ENCODE measurements at places on chromosomes 6 and 20. TPM values are rescaled to one million over a fixed set of nuclear protein-coding genes. Genes with fewer than 3 reads are reported as not detected.

GRCh38 chr20:46031014-46031569, 2.1 kb downstream of the SLC12A5 start:
- no peak overlapping the region for H3K4me3 ChIP-seq
- DNase-seq: no peak
- H3K27ac ChIP-seq: no peak overlapping the region
- H3K36me3 ChIP-seq: no peaks in the 10 kb centered on the region
- peaks cover 55% of the 10 kb centered on the region for H3K27me3 ChIP-seq
- no peaks in the 10 kb centered on the region for H3K4me1 ChIP-seq

DNA sequence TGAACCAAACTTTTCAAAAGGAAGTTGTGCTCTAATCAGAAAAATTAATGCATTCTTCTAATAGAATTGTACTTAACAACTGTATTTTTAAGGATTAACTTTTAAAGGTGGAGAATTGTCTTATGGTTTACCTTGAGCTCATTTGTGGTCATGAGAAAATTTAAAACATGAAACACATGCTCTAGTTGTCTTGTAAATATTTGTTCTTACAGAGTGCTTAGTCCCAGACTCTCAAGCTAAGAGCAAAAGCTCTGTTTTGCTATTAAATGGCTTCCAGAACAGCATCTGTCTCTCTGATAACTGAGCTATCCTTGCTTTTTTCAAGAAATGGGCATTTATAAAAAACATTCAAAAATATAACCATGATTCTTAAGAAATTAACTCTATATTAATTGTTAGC, 512.2 kb upstream of the SYNCRIP start:
- no peaks in the 10 kb centered on the region for H3K4me1 ChIP-seq
- no peak overlapping the region for H3K27ac ChIP-seq
- H3K27me3 ChIP-seq: no peaks in the 10 kb centered on the region
- H3K36me3 ChIP-seq: no peaks in the 10 kb centered on the region

CST5 gene
- not detected for total RNA-seq

DNA sequence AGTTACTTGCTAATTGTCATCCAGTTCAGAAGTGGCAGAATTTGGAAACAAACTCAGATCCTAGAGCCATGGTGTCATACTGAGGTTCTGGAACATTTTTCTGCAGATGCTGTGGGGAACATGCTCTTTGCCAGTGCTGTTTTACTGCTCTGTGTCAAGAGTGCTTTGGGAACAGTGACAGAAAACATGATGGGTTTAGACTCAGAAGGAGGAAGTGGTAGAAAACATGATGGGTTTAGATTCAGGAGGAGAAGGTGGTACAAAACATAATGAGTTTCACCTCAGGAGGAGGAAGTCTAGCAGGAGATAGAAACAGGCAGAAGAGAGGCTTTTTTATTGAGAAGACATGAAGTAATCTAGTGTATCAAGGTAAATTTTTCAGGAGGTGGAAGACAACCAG, 815.5 kb downstream of the DHX35 start:
- no peaks in the 10 kb centered on the region for H3K27me3 ChIP-seq
- no peak overlapping the region for H3K4me3 ChIP-seq
- no peaks in the 10 kb centered on the region for H3K36me3 ChIP-seq
- no peak overlapping the region for H3K27ac ChIP-seq

GRCh38 chr20:9509246-9509645, 5.1 kb upstream of the LAMP5 start:
- no peaks in the 10 kb centered on the region for H3K4me1 ChIP-seq
- no peak for DNase-seq
- H3K4me3 ChIP-seq: no peak overlapping the region
- H3K27ac ChIP-seq: no peak overlapping the region

FRS3 gene
- total RNA-seq: 3.2 TPM

- no peak for DNase-seq
- H3K27ac ChIP-seq: no peak overlapping the region
- no peaks in the 10 kb centered on the region for H3K36me3 ChIP-seq
- no peaks in the 10 kb centered on the region for H3K4me1 ChIP-seq
- no peak overlapping the region for H3K4me3 ChIP-seq
- H3K27me3 ChIP-seq: no peaks in the 10 kb centered on the region
These were observed 22.1 kb upstream of the SNTA1 start for GRCh38 chr20:33465481-33466302.

SALL4 gene
- 0.92 TPM for total RNA-seq

DNA sequence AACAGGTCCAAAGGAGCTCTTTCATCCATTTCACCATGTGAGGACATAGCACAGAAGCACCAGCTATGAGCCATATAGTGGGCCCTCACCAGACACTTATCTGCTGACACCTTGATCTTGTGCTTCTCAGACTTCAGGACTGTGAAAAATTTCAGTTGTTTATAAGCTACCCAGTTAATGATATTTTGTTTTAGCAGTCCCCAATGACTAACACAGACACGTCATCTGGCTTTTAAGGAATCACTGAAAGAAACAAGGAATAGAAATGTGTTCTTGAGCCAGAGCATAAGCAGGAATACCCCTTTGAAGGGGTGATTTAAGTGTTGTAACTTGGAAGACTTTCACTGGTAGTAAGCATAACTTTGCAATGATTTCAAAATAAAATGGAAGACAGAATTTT, 214.7 kb upstream of the PTCHD4 start:
- no peak for DNase-seq
- H3K27ac ChIP-seq: no peak overlapping the region
- H3K27me3 ChIP-seq: no peaks in the 10 kb centered on the region
- no peak overlapping the region for H3K4me3 ChIP-seq
- no peaks in the 10 kb centered on the region for H3K36me3 ChIP-seq

ATRN gene
- total RNA-seq: 8.6 TPM

PRSS35 gene
- not detected for total RNA-seq

- peak overlapping the region; percentile 99 for H3K27ac ChIP-seq
- H3K4me3 ChIP-seq: peak overlapping the region; percentile 85
- no peak for DNase-seq
- H3K4me1 ChIP-seq: peaks cover 32% of the 10 kb centered on the region
These were observed 1.7 kb upstream of the FBXO5 start for GRCh38 chr6:152984513-152984872.

- no peaks in the 10 kb centered on the region for H3K27me3 ChIP-seq
- DNase-seq: peak; percentile 65
- peaks cover 7% of the 10 kb centered on the region for H3K36me3 ChIP-seq
- H3K4me3 ChIP-seq: no peak overlapping the region
These were observed 4.3 kb downstream of the SDCBP2 start for GRCh38 chr20:1324598-1325172.

CST1 gene
- total RNA-seq: not detected

GRCh38 chr6:24861934-24862333, 63.2 kb upstream of the ARMH2 start:
- H3K4me3 ChIP-seq: no peak overlapping the region
- peaks cover 90% of the 10 kb centered on the region for H3K4me1 ChIP-seq
- peak overlapping the region; percentile 84 for H3K27ac ChIP-seq
- no peak for DNase-seq
- H3K27me3 ChIP-seq: no peaks in the 10 kb centered on the region

- no peaks in the 10 kb centered on the region for H3K4me1 ChIP-seq
- no peak for DNase-seq
- H3K36me3 ChIP-seq: no peaks in the 10 kb centered on the region
- H3K27me3 ChIP-seq: no peaks in the 10 kb centered on the region
These were observed 433.7 kb upstream of the HSF2 start for GRCh38 chr6:121965739-121966138.

- H3K36me3 ChIP-seq: no peaks in the 10 kb centered on the region
- H3K27me3 ChIP-seq: no peaks in the 10 kb centered on the region
- H3K4me3 ChIP-seq: peak overlapping the region; percentile 62
- H3K4me1 ChIP-seq: peaks cover 46% of the 10 kb centered on the region
- H3K27ac ChIP-seq: peak overlapping the region; percentile 95
These were observed 30.0 kb upstream of the ZNF217 start for GRCh38 chr20:53623454-53624211.

ADTRP gene
- 21.9 TPM for total RNA-seq

LYRM4 gene
- 50.6 TPM for total RNA-seq

- peaks cover 24% of the 10 kb centered on the region for H3K27me3 ChIP-seq
- H3K4me1 ChIP-seq: peaks cover 15% of the 10 kb centered on the region
- no peak overlapping the region for H3K27ac ChIP-seq
These were observed 270 bp downstream of the PLEKHG1 start for GRCh38 chr6:150600010-150600300.

TSPO2 gene
- not detected for total RNA-seq

RFX6 gene
- total RNA-seq: not detected

COL19A1 gene
- total RNA-seq: 0.14 TPM

HLA-F gene
- total RNA-seq: 172 TPM

BTBD9 gene
- 6.4 TPM for total RNA-seq

IDH3B gene
- 109 TPM for total RNA-seq

- no peak for DNase-seq
- no peaks in the 10 kb centered on the region for H3K27me3 ChIP-seq
- H3K4me3 ChIP-seq: no peak overlapping the region
- H3K36me3 ChIP-seq: peaks cover 7% of the 10 kb centered on the region
- H3K4me1 ChIP-seq: no peaks in the 10 kb centered on the region
- H3K27ac ChIP-seq: no peak overlapping the region
These were observed 122.2 kb downstream of the AFG1L start for GRCh38 chr6:108417027-108417426.

DNA sequence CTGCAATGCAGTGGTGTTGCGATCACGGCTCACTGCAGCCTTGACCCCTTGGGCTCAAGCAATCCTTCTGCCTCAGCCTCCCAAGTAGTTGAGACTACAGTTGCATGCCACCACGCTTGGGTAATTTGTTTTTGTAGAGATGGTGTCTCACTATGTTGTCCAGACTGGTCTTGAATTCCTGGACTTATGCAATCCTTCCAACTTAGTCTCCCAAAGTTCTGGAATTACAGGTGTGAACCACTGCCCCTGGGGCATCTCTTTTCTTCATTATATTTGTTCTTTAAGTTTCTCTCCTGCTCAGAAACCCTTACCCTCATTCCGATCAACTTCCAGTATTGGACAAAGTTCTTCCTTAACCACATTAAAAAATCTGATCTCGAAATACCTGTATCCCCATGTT, 44.7 kb upstream of the DEK start:
- H3K4me3 ChIP-seq: no peak overlapping the region
- H3K4me1 ChIP-seq: no peaks in the 10 kb centered on the region
- peaks cover 6% of the 10 kb centered on the region for H3K27me3 ChIP-seq
- no peak for DNase-seq
- H3K36me3 ChIP-seq: no peaks in the 10 kb centered on the region

GRCh38 chr6:154733183-154733625, at the start of gene SCAF8:
Gene SCAF8 (plus strand): TSS chr6:154733416. CDS start chr6:154733901, 485 bp downstream.
- H3K4me3 ChIP-seq: peak within 1 kb of the TSS; percentile 83
- peak; percentile 80 for DNase-seq
- H3K27me3 ChIP-seq: no peaks in the 10 kb centered on the region
- H3K36me3 ChIP-seq: peaks cover 14% of the 10 kb centered on the region
- H3K4me1 ChIP-seq: peaks cover 39% of the 10 kb centered on the region

DNA sequence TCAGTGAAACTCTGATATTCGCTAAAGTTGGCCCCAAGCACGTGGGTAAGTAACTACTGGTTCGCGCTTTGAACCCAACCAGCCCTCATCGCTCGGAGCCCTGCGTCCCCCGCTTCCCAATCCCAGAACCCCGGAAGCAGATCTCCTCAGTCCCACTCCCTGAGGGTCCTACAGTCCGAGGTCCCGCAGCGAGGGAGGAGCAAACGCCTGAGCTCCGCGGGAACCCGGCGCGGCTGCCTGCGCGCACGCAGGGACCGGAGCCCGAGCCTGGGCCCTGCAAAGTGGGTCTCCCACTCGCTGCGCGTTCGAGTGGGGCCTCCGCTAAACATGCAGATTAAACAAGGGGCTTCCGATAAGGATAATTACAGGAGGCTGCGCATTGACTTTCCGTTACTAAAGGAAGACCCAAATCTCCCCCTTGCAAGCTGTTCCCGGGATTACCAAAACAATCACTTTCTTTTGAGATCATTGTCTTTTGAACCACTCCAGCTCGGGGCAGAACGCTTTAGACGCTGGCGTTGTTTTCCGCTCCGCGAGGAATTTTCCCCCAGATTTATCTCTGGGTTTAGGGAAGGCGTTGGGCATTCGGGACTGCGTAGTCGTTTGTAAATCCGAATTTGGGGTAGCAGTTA, 1.3 kb upstream of the VSX1 start:
- peaks cover 11% of the 10 kb centered on the region for H3K4me1 ChIP-seq
- no peaks in the 10 kb centered on the region for H3K36me3 ChIP-seq
- no peak overlapping the region for H3K4me3 ChIP-seq
- no peak for DNase-seq

GRCh38 chr6:25327432-25327831, 48.3 kb downstream of the CARMIL1 start:
- no peak for DNase-seq
- no peak overlapping the region for H3K27ac ChIP-seq
- no peaks in the 10 kb centered on the region for H3K27me3 ChIP-seq

GRCh38 chr20:61964675-61965605, 100.7 kb downstream of the TAF4 start:
- H3K27ac ChIP-seq: no peak overlapping the region
- H3K27me3 ChIP-seq: peaks cover 6% of the 10 kb centered on the region
- no peak for DNase-seq

USP49 gene
- 5.9 TPM for total RNA-seq

Measured in activated CD8-positive, alpha-beta T cell treated with anti-CD3 and anti-CD28 coated beads for 36 hours (primary cell).